NCI-H2171 (cell line): ENCODE measurements at places on chromosomes 12 and 14.
A peak's percentile ranks its signal among the peaks of the same experiment; 100 is the strongest.

- DNase-seq, result no peak
Observed at GRCh38 chr14:32707742-32708500, 230.8 kb upstream of the NPAS3 start.

DNA sequence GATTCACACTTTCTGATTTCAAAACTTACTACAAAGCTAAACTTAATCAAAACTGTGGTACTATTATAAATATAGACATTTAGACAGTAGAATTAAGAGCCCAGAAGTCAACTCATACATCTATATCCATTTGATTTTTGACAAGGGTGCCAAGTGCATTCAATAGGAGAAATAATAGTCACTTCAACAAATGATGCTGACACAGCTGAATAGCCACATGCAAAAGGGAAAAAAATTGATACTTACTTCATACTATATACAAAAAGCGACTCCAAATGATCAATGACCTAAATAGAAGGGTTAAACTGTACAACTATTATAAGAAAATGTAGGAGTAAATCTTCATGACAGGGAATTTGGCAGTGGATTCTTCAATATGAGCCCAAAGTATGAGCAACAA lies 40.7 kb upstream of the SYT10 start:
- DNase-seq, result no peak

- DNase-seq, result peak; percentile 71
Observed at GRCh38 chr14:102262929-102263462, 42.0 kb downstream of the MOK start.

DNA sequence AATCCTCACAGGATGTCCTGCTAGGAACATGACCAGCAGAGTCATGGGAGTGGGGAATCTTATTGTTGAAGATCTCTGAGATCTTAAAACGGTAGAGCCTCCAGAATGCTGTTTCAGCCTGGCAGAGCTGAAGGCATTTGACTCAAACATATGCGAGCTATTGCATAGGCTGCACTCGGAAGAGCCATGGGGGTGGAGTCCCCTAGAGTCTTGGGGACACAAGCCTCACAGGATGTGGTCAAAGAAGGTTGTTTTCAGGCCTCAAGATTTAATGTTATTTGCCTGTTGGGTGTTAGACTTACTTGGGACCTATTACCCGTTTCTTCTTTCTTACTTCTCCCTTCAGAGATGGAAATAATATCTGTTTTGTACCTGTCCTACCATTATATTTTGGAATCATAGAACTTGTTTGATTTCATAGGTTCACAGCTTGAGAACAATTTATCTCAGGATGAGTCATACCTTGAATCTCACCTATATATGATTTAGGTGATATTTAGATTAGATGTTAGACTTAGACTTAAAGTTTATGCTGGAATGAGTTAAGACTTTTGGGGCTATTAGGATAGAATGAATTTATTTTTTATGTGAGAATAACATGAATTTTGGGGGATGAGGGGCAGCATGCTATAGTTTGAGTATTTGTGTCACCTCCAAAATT lies 172.2 kb upstream of the ATP2B1 start:
- no peak for DNase-seq

- no peak for DNase-seq
Observed at GRCh38 chr12:124213666-124214347, 81.1 kb upstream of the RFLNA start.

GRCh38 chr14:92703516-92703915 lies 44.9 kb downstream of the LGMN start:
- DNase-seq, result no peak

- DNase-seq, result no peak
Observed at GRCh38 chr14:70643967-70644366, 2.3 kb downstream of the TTC9 start.

GRCh38 chr12:79275631-79276030 lies 411.1 kb downstream of the SYT1 start:
- no peak for DNase-seq

GRCh38 chr12:13701502-13701901 lies 279.9 kb downstream of the GRIN2B start:
- no peak for DNase-seq

DNA sequence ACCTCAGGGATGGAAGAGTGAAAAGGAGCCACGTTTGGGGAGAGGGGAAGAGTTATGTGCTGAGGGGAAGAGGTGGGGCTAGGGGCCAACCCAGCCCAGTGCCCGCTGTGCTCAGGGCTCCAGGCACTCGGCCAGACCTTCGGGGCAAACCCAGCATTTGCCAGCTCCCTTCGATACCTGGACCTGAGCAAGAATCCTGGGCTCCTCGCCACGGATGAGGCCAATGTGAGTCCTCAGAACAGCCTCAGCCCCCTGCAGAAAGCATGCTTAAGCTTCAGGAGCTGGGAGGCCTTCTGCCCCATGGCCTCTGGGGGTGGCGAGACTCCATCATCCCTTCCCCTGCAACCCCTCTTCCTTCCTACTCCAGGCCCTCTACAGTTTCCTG lies 5.0 kb downstream of the CARMIL3 start:
- DNase-seq, result no peak

GRCh38 chr12:120468821-120469449 lies 613 bp downstream of the SRSF9 start:
- peak; percentile 55 for DNase-seq

GRCh38 chr12:52514471-52515318 lies 5.5 kb downstream of the KRT5 start:
- DNase-seq, result no peak

DNA sequence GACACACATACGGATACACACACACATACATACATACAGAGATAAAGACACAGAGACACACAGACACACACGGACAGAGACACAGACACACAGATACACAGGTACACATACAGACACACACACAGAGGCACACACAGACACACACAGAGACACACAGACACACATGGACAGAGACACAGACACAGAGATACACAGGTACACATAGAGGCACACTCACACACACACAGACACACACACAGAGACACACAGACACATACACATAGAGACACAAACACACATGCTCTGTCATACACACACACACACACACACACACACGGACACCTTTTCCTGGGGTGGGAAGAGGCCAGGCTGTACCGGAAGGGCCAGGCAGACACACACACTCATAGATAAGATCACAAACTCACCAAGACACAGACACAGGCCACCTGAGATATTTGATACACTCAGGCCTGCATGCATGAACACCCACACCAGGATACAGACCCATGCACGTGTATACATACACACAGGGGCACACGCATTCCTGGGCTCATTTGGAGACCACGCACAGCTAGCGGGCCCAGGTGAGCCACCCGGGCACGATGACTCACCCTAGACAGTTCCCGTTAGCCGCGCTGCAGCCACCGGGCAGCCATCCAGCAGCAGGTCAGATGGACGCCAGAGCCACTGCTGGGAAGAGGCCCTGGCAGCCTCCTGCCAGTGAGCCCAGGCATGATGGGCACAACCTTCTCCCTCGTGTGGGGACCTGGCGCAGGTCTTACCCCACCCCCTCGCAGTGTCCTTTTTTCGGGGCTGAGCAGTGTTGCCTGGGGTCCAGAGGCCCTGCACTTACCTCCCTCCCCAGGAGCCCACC lies 1.8 kb upstream of the AHNAK2 start:
- no peak for DNase-seq

DNA sequence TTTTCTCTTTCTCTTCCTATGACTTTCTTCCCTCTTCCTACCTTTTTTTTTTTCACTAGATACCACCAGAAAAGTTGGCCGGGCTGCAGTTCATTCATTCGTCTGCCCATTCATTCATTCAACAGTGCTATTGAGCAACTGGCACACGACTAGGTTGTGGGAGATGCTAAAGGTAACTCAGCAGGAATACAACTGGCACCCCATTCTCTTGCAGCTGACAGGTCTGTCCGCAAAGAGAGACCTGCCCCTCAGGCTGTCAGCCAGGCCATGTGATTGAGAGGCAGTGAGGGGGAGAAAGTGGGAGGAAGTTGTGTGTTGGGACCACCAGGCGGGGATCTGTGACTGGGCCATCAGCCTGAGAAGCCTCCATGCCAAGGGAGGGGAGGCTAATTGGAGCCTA lies 105.2 kb downstream of the TSPAN9 start:
- no peak for DNase-seq

DNA sequence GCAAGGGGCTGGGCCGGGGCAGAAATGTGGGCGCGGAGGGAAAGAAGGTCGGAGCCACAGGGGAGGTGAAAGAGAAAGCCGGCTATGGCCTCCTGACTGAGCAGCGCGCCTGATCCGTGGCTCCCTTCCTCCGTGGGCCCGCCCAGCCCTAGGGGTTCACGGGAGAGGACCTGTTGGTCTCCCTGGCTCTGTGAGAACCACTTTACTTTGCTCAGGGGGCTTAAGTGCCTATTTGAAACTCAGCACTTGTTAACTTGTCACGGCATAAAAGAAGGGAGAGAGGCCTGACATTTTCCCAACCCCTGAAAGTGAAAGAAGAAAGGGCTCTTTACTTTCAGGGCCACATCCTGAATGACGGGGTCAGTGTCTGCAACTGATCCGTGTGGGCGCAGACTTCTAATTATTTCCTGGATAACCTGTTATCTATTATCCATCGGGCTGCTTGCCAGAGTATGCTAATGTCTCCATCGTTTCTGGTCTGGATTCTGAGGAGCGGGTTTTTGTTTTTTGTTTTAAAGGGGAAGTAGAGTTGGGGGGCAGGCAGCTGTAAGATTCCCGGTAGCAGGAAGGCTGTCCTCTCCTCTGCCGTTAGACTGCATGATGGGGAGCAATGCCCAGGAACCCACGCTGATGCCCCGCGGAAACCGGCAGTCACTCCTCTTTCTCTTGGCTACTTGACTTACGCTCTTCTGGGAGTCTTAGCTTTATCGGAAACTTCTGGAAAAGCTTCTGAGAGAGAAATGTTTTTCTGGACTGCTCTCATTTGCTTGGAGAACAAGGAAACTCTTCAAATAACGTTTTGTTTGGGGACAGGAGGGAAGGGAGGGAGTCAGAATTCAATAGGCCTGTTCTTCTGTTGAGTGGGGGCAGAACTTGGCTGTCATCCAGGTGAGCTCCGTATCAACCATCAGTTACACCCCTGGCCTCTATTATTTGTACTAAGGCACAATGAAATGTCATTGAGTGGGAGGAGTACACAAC lies 127.7 kb upstream of the MAX start:
- DNase-seq, result peak; percentile 29

GRCh38 chr14:84929834-84930233 lies 600.1 kb upstream of the FLRT2 start:
- DNase-seq, result no peak

GRCh38 chr12:12538535-12538934 lies 24.1 kb downstream of the DUSP16 start:
- DNase-seq, result no peak

GRCh38 chr12:17528394-17528793 lies 561.6 kb downstream of the RERGL start:
- no peak for DNase-seq

- DNase-seq, result peak; percentile 7
Observed at GRCh38 chr12:50734409-50735263, 29.3 kb upstream of the ATF1 start.

DNA sequence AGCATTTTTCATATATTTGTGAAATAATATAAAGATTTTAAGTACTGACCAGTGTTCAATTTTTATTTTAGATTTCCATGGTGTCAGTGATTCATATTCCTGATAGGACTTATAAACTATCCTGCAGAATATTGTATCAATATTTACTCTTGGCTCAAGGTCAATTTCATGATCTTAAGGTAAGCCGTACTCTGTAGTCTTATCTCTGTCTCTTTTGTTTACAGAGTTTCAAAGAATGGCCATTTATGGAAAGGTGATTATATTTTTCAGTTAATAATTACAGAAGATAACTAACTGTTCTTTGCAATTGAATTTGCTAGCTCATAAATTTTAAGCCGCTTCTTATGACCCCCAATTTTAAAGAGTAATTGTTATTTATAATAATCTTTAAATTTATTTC lies 27.9 kb downstream of the CGRRF1 start:
- no peak for DNase-seq

DNA sequence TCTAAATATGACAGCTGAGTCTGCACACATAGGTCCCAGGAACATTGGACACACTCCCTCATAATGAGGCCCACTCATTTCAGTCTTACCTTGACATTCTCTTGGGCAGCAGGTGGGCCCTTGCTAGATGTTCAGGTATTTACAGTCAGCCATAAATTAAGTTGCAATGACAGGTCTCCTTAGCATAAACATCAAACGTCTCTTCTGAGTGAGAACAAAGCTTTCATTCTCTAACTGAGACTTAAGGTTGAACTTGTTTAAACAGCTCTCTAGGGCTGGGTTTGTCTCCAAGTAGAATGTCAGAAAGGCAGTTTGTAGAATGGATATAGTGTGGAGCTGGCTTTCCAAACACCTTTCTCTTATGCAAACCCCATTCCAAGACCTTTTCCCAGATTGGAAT lies 10.3 kb downstream of the ACVR1B start:
- no peak for DNase-seq

GRCh38 chr14:68447581-68448251 lies 345.2 kb downstream of the ZFP36L1 start:
- no peak for DNase-seq

- DNase-seq, result no peak
Observed at GRCh38 chr14:24690492-24690891, 56.5 kb upstream of the GZMB start.

GRCh38 chr14:91931478-91932088 lies 15.9 kb downstream of the FBLN5 start:
- DNase-seq, result no peak

GRCh38 chr12:107873223-107873622 lies 98.7 kb downstream of the ASCL4 start:
- no peak for DNase-seq

GRCh38 chr14:70915415-70915814 lies 8.2 kb downstream of the PCNX1 start:
- DNase-seq, result no peak

- DNase-seq, result no peak
Observed at GRCh38 chr14:21631084-21631483, 3.7 kb downstream of the OR10G2 start.

DNA sequence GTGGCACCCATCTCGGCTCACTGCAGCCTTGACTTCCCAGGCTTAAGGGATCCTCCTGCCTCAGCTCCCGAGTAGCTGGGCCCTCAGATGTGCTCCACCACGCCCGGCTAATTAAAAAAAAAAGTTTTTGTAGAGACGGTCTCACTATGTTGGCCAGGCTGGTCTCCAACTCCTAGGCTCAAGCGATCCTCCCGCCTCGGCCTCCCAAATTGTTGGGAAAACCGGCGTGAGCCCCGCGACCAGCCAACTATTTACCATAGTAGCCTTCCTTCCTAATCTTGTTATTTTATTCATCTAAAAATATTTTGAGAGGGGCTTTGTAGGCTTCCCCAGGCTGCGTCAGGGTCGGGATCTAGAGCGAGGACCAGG lies 25.4 kb upstream of the YY1 start:
- no peak for DNase-seq

DNA sequence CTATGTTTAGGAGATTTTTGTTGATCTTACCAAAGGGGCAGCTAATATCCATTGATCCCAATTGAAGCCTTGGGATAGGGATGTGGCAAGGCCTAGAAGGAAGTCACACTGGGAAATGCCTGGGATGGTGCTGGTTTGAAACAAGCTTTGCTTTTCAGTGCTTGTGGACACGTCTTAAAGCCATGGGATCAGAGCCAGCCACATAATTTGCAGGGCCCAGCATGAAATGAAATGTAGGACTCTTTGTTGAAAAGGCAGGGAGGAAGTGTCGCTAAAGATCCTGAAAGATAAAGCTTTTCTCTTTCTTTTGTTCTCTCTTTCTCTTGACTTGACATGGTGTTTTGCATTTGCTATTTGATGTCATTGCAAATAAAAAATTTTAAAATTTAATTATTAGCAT lies 5.0 kb downstream of the TTC9 start:
- DNase-seq, result no peak
